Motor neuron (in vitro differentiated cells): ENCODE measurements at places on chromosomes 4 and X. TPM values are rescaled to one million over a fixed set of nuclear protein-coding genes. Genes with fewer than 3 reads are reported as not detected.

The TSPAN7 gene
- 78.0 and 82.6 TPM in 2 replicates for total RNA-seq

The DSPP gene
- total RNA-seq = 0.05 and 0.08 TPM in 2 replicates

The TMA16 gene
- total RNA-seq = 56.8 and 61.4 TPM in 2 replicates

The STK32B gene
- total RNA-seq = 3.9 and 4.4 TPM in 2 replicates

DNA sequence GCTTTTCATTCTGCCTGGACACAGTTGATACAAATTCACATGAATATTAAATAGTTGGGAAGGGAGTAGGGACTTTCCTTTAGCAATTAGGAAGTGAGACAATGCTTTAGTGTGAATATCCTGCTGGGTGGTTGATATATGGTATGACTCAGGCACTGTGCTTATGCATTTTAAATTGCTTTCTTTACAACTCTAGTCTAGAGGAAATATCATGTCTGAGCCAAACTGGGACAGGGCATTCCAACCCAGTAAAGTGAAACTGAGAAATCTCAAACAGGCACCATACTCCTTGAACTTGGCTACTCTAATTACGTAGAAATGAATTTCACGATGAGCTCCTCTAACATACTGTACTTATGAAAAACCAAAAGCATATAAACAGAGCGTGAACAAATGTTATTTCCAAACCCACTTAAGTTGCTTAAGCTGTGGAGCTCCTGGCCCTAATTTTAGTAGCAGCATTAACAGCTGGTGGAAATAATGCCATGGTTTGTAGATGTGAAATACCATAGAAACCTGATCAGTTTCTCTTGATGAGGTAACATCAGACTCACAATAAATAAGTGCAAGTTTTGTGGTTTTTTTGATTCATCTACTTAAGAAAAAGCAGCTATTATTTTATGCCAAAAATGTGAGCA, 242.9 kb upstream of the GK2 start:
- ATAC-seq = peak; percentile 98

The MTTP gene
- total RNA-seq = 1.3 and 1.7 TPM in 2 replicates

The JADE3 gene
- 4.7 and 4.8 TPM in 2 replicates for total RNA-seq

The SMC1A gene
- 18.4 and 21.8 TPM in 2 replicates for total RNA-seq

DNA sequence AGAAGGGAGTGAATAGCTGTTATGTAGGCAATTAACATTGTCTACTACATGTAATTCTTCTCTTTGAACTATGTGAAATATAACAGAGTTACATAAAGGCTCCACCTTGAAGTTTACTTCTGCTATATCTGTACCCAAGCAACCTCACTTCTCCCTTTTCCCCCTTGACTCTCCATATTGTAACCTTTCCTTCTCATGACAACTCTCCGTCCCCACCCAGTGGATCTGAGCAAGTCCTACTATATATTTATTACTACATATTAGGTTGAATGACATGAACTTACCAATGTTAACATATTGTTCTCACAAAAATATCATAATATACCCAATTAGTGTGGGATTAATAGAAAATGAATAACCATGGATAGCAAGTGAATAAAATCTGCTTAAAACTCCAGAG, 93.2 kb upstream of the ATP8A1 start:
- ATAC-seq = peak; percentile 35

GRCh38 chr4:153018031-153018430, 81.9 kb downstream of the FHDC1 start:
- ATAC-seq = no peak

DNA sequence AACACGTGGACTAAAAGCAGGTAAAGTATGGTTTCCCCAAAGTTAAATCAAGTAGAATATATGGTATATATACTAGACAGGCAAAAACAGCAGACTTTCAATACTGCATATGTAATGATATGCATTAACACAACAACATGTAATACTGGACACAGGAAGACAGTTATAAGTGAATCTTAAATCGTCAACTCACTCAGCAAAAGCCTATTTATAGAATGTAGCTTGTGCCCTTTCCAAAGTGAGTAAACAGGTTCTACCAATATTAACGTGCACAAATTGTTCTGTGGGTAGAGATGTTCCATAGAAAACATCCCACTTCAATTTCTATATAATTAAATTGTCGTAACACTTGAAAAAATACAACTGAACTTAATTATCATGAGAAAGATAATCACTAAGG, 30.6 kb downstream of the FAM241A start:
- no peak for ATAC-seq

The CTAG2 gene
- not detected in 2 replicates for total RNA-seq

DNA sequence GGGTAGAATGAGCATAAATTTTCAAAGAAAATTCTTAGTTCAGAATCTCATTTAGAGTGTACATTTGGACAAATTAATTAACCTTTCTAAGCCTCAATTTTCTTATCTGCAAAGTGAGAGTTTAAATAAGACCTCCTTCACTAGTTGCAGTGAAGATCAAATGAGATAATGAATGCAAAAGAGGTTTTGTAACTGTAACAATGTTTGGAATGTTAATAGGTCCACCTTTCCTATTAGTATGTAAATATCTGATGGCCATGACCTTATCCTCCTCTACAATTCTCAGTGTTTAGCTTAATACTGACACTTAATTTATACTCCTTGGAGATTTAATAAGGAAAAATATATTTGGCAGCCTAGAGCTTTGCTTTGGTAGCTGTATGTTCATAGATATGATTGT, 138.8 kb downstream of the GABRG1 start:
- no peak for ATAC-seq

The TMEM271 gene
- total RNA-seq = 1.5 and 2.4 TPM in 2 replicates

DNA sequence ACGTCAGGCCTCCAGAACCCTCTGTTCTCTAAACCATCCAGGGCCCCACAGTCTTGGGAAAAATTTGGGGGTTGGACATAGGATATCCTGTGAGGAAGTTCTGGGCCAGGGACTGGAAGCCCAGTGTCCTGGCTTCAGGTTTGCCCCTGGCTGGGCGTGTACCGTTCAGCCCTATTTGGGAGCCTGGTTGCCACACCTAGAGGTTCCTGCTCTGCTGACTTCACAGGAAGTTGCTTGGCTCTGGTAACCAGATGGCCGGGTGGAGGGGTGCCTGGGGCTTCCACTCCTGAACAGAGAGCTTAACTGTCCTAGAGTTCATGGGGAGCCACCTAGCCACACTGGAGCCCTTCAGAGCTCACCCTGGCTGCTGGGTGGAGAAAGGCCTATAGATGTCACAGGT, 1.1 kb downstream of the TAFAZZIN start:
- no peak for ATAC-seq

DNA sequence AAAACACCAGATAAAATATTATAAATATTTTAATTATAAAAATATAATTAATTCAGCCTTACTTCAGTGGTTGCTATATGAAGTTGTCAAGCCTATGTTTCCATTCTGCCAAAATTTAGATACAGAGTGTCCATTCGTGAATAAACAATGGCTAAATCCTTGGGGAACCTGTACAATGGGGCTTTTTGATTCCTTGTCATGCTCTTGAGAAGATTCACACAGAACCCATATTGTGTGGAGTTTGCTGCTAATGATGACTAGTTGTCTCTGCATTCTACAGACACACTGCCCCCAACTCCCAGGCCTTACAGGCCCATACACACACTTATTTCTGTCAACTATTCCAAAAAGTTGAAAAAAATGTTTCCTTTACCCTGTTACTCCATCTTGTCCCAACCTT, 33.4 kb upstream of the MAGEC2 start:
- no peak for ATAC-seq

The HMGN5 gene
- 1.6 and 1.8 TPM in 2 replicates for total RNA-seq

DNA sequence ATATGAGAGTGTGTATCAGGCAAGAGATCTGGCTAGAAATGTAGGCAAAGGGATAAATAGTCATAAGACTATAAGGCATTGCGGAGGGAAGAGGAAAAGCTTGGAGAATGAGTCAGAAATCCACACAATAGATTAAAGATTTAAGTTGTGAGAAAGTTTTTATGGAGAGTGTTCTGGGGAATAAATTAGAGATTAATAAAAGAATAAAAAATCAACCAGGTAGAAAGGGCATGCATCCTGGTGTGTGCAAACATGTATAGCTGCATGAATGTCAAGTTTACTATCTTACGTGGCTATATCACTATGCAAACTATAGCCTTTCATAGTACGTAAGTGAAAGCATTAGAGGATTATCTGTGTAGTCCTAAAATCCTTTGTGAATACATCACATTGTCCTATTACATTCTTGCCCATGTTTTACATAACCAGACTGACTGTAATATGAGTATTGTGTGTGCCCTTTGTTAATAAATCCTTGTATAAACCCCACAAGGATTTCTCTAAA, 36.9 kb downstream of the SNCA start:
- ATAC-seq = no peak

DNA sequence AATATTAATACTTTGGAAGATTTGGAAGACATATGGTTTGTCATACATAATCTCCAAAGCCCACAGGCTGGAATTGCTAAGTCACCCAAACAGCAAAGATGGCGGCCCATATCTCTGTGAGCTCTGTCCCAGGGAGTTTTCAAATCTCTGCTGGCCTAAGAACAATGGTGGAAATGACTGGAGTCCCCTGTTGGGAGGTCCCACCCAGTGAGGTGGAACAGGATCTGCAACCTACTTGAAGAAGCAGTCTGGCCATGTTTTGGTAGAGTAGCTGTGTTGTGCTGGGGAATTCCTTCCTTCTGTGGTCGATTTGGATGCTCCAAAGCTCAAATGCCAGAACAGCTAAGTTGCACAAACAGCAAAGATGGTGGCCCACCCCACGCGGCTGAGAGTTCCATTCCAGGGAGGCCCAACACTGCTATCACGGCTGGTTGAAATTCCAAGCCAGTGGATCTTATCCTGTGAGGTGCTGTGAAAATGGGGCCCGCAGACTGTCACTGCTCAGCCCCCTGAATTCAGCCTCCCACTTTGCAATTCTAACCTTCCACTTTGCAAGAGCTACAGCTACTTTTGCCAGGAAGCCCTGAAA, 3.2 kb upstream of the UGT2B7 start:
- no peak for ATAC-seq

The UCP1 gene
- total RNA-seq = not detected in 2 replicates

DNA sequence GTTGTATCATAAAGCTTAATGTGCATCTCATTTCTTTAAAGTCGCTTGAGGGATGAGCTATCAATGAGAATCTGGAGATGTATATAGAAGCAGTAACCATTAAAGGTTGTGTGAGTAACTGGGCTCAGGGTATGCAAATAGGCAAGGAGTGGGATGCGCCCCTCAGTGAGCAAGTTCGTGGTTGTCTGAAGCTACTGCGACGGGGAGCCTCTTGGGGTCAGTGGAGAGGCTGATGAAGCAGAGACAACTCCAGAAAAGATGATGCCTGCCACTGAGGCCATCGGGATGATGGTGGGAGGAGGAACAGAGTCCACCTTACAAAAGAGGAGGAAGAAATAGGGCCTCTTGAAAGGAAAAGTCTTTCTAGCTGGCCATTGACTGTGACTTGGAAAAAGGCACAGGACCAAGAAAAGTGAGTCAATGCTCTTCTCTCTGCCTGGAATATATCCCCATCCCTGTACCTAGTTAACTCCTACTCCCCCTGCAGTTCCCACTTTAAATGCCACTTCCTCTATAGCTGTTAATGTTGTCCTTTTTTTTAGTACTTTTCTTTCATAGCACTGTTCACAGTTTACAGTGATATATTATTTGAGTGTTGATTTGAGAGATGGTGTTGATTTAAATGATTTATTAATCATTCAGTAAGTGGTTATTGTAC, 51.4 kb upstream of the LSM6 start:
- peak; percentile 26 for ATAC-seq
